ENCODE measurements at places on chromosomes 13 and 19.

DNA sequence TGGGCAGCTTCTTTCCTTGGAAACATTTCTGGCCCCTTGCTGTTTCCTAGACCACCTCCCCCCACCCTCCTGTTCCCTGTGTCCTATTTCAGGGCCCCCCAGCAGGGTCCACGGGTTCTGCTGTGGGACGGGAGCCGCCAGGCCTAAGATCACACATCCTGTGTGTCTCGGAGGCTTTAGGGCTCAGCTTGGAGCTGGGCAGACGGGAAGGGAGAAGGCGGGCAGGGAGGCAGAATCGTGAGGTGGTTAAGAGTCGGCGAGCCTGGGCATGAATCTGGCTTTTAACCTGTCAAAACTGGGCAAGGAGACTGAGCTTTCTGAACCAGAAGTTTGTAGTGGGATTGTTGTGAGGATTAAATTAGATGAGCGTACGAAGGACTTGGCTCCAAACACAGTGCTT is 4.8 kb downstream of the KCNC3 start:
- no peak for DNase-seq

DNA sequence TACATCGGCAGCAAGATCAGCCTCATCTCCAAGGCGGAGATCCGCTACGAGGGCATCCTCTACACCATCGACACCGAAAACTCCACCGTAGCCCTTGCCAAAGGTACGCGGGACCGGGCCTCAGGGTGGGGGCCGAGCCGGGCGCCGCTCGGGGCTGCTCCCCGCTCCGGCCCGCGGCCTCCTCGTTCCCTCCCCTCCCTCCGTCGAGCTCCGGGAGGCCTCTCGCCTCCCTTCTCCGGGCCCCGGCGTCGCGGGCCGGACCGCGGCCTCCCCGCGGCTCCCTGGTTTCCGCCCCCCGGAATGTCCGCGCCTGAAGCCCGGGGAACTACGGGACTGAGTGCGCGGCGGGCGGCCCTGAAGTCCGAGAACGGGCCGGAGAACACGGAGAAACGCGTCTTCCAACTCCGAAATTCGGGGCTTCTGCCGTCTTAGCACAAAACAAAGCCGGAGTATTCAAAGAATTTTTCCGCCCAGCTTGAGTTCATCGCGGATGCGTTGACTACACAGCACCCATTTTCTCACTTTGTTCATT is 423 bp downstream of the LSM14A start:
- peak; percentile 26 for DNase-seq

GRCh38 chr13:72931311-72931710 is 127.5 kb upstream of the KLF5 start:
- DNase-seq = no peak

- no peak for DNase-seq
Measured at GRCh38 chr13:73340069-73340468, 281.3 kb downstream of the KLF5 start.

DNA sequence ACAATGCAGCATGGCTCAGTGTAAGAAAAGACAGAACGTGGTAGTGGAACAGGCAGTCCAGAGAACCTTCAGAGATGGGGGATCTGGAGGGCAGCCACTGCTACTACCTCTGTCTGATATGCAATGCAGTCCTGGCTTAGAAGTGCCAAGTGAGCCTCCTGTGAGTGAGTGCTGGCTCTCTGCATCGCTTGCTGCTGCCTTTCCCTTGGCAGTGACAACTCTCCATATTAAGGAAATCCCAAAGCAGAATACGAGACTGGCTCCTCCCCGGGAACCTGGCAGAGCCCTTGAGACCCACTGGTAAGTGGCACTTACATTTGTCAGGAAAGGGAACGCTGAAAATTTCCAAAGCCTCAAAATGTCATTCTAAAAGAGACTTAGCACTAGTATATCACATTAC is 7.5 kb downstream of the DOCK9 start:
- DNase-seq = no peak

DNA sequence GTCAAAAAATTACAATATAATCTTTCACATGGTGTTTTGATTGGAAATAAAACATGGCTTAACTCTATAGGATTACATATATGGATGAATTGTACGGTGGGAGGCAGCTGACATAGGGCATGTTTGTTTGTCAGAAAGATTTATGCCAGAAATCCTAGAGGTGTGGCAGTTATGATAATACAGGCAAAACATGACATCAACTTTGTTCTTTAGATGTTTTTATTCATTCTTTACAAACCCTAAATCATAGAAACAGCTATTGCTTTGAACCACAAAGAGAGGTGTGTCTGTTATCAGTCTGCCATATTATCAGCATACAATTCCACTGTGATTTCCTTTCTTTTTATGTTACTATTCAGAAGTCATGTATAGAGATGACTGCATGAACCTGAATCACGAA is 8.2 kb upstream of the CLDN10 start:
- DNase-seq = no peak

- peak; percentile 19 for DNase-seq
Measured at GRCh38 chr13:23020246-23020843, 160.4 kb upstream of the SGCG start.

DNA sequence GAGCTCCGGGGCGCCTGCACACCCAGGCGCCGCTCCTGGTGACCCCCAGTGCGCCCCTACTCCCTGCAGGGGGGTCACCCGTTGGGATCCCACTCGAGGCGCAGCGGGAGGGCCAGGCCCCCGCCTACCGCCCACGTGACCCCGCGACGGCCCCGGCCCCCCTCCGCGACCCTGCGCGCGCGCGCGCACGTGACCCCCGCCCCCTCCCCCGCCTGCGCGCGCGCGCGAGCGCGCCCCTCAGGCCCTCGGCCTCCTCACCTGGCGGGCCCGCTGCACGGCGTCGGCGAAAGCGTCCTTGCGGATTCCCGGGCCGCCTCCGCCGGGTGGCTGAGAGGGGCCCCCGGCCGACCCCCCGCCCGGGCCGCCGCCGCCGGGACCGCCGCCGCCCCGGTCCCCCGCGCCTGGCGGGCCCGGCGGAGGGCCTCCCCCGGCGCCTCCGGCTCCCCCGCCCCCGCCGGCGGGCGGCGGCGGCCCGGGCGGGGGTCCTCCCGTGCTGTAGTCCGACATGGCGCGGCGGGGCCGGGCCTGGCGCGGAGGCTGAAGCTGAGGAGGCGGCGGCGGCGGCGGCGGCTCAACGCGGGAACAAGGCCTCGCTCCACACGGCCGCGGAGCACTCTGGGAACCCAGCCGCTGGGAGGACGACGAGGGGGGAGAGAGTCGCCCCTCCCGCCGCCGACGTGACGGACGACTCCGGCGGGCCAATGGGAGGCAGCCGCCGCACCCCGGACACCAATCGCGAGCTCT is at the start of gene KHSRP:
KHSRP (minus strand) TSS at position 617 of the 744 bp plus-strand sequence; CDS start at position 507, 110 bp downstream.
- no peak for DNase-seq

DNA sequence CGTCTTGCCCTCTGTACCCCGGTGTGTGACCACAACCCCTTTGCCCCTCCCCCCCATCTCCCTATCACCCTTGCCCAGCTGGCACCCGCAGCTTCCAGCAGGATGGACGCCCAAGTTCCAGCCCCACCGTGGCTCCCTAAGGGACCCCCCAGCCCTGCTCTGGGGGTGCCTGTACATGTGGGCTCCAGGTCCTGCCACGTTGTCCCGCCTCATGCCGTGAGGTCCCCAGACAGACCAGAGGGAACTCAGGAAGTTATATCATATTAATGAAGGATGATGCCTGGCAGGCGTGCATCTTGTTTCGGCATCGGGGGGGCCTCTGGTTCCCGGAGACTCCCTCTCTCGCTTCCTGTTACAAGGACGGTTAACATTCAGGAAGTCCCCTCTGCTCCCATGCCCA is 1.6 kb upstream of the PTGIR start:
- no peak for DNase-seq

DNA sequence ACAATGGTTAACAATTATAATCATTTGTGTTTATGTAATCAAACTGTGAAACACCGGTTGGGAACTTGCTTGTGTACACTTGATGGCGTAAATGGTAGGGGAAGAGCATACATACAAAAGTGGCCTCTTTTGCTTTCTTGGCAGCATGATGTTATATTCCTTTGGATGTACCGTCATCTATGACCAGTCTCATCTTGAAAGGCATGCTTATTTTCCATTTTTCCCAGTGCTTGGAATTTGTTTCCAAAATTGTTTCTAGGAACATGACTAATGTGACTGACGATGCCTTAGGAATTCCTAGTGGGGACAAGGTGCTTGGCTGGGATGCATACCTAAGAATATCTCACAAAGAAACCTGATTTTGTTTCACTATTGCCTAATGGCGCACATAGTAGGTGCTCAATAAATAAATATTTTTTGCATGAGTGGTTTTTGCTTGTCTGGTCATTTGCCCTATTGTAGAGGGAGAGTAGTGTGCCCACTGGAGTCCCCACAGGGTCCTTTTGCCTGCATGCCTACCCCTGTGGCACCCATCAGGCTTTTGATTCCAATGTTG is 45.5 kb downstream of the SAE1 start:
- no peak for DNase-seq

- DNase-seq = no peak
Measured at GRCh38 chr13:99507054-99507453, 5.8 kb downstream of the TM9SF2 start.

GRCh38 chr19:44356383-44357111 is at the start of gene ZNF112:
TSS of gene ZNF112 (minus strand) at chr19:44356680. CDS start at chr19:44340539, 16,141 bp downstream.
- peak; percentile 98 for DNase-seq

DNA sequence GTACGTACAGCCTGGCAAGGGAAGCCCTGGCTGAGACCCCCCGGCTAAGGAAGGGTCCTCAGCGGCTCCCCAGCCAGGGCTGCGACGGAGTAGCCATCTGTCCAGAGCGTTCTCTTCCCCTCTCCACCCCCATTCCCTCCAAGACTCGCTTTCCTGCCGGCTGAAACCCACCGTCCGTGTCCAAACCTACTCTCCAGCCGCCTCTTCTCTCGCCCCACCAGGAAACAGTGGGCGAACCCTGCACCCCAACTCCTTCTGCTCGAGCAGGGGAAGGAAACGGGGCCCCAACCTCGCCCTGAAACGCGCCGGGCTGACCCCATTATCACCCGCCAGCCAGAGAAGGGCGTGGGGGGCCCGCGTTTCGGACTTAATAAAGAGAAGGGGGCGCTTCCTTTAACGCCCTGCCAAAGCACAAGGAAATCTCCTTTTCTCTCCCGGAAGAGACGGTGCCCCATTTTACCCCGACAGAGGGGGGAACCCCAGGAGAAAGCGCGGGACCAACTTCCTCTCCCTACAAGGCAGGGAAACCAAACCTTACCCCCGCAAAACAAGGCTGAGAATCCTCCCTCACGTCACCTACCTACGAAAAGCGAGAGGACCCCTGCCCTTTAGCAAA is 2.5 kb downstream of the ZC3H4 start:
- peak; percentile 45 for DNase-seq

DNA sequence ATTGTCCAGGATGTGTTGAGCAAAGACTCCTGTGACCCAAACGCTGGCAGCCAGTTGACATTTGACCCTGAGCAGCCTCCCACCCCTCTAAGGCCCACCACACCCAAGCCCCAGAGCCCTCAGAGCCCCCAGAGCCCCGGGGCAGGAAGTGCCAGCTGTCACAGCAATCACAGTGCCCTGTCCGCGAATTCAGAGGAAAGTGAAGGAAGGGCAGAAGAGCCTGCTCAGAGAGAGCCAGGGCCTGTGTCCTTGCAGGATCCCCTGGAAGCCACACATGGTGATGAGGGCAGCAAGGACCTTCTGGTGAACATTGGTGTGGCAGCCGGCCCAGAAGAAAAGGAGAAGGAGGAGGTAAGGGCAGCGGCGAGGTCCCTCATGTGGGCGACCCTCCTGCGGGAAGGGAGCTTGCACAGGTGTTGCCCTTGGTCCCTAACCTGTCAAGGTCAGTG is 63.7 kb downstream of the SPATA13 start:
- no peak for DNase-seq

Data from putamen (tissue), 1 donor.